Activated T-helper 1 cell treated with Interleukin-2 at 50 U/mL for 16 hours (primary cell): ENCODE measurements at places on chromosomes 11 and 22.

DNA sequence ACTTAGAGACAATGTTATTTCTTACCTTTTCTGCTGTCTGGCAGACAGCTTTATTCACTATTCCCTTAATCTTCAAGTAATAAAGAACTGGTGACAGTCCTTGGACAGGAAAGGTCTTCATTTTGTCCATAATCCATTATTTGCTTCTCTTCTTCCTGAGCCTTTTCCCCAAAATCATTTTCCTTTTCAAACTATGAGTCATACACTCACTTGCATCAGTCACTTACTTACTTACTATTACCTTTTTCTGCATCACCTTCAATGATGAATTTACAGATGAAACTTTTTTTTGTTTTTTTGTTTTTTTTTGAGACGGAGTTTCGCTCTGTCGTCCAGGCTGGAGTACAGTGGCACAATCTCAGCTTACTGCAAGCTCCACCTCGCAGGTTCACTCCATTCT lies 9.5 kb downstream of the METTL15 start:
- DNase-seq: no peak

DNA sequence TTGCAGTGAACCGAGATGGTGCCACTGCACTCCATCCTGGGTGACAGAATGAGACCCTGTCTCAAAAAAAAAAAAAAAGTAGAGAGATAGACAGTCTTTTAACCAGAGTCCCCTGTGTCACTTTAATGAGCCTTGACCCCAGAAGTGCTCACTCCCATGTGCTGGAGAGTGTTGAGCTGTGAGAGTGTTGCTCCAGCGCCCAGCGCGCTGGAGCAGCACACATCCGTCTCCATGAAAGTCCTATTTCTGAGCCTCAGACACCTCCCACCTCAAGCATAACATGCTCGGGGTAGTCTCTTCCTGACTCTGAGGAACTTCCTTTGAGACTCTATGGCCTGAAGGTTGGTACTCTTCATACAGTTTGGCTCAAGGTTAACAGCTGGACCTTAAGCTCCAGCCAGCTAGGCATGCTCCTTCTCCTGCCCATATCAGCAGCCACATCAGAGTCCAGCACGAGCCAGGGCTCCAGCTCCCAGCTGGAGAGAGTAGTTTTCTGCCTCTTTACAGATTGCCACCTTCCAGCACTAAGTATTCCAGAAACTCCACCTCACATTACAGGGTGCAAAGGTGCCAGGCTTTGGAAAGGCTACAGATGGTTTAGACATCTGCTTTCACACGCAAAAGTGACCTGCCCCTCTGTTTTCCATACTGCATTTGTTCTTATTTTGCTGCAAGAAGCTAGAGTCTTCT lies 29.4 kb upstream of the UBASH3B start:
- no peak for DNase-seq

DNA sequence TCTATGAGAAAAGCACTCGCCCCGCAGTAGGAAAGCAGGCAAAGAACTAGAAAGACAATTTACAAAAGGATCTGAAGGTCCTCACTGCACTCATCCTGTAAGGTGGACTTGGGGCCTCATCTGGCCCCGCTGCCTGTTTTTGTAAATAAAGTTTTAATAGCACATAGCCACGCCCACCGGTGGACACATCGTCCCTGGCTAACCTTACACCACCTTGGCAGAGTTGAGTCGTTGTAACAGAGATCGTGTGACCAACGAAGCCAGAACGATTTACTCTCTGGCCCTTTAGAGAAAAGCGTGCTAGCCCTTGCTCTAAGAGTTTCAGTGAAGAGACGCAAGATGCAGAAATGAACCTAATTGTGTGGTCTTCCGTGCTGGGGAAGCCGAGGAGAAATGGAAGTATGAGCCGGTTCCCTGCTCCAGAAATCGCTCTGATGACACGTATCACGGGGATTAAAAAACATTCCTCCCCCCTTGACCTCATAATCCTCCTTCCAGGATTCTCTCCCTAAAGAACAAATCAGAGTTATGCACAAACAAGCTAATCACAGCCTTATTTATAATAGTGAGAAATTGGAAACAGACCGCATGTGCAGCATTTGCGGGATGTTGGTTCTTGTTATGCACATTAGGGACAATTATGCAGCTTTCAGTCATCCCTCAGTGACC lies 80.1 kb downstream of the CDKN1C start:
- DNase-seq: no peak

DNA sequence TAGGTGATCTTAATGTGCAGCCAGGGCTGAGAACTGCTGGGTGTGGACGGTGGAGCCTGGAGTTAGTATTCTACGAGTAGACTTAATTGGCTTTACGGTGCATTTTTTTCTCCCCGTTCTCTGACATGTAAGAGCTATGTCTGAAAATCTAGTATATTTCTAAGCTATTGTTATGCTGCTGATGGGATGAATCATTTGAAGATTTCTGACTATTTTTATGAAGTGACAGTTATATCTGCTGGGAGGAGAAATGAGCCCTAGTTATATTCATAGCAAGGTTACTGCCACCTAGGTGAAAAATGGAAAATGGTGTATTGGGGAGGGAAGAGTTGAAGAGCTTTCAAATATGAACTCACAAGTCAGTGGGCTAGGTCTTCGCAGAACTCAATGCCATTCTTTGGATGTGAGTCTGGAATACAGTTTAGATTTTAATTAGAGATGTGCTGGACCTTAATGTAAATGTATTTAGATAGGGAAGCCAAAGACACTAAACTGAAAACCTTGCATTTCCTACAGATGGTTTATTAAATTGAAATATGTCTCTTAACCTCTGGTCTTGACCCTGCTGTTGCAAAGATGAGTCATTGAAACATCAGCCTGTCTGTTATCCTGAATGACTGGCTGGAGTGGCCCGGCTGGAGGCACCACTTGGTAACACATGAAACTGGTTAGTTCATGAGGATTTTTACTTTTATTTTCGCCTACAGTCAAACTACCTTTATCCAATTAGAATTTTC lies 293.7 kb downstream of the DDX10 start:
- no peak for DNase-seq

- no peak for DNase-seq
Measured at GRCh38 chr11:95996621-95997235, 72.8 kb upstream of the MTMR2 start.

DNA sequence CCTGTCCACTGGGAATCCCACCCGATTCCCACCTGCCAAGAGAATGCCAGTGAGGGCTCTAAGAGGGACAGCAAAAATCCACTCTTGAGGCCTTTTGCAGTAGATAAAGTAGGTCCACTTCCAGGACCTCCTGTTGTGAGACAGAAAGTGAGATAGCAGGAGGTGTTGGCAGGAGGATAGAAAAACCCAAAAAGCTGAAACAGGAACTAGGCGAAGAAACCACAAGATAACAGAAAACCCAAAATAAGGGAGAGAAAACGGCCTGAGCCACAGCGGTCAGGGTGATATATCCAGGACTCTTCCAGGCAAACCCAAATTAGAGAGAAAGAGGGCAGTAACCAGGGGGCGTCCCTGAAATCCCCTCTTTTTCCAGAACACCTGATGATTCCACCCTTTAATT lies 79.7 kb upstream of the LINC01488 start:
- no peak for DNase-seq

GRCh38 chr11:10497371-10498021 lies 42.4 kb downstream of the AMPD3 start:
- no peak for DNase-seq

DNA sequence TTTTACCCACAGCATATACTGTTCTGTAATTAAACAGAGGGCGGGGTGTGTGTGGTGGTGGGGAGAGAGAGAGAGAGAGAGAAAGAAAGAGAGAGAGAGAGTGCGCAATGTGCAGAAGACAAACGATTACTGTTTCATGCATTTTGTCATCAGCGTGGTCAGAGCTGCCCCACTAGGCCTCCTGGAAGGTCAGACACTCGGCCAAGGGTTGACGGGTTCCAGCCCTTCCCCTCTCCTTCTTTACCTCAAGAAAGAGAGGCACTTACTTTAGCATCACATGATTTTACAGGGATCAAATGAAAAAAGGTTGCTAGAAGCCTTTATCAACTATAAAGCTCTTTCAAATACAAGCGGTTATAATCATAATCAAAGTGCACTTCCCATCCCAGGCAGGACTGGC lies 269.2 kb upstream of the SORL1-AS1 start:
- no peak for DNase-seq

DNA sequence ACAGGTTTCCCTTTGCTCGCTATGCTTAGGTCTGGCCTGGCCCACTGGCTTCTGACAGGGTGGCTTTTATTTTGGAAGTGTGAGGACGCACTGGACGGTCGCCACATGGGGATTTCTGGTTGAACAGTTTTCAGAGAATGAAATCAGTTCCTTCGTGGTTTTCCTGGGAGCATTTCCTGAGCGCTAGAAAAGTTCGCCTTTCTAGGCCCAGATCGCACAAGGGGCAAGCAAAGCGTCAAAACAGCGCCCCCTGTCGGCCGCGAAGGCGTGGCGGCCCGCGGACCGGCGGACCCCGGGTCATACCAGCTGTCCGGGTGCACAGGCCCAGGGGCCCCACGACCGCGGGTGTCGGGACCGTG lies 12.7 kb upstream of the CYP2R1 start:
- DNase-seq: peak; percentile 76

DNA sequence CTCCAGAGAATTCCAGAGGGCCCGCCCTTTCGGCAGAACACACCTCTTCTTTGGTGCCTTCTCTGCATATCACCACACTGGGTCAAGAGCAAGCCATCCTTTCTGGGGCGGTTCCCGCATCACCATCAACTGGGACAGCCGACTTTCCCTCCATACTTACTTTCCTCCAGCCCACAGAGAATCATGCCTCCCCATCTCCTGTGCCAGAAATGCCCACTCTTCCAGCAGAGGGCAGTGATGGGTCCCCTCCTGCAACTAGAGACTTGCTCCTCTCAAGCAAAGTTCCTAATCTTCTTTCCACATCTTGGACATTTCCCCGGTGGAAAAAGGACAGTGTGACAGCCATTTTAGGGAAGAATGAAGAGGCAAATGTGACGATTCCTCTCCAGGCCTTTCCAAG lies 157.7 kb downstream of the C11orf91 start:
- no peak for DNase-seq

DNA sequence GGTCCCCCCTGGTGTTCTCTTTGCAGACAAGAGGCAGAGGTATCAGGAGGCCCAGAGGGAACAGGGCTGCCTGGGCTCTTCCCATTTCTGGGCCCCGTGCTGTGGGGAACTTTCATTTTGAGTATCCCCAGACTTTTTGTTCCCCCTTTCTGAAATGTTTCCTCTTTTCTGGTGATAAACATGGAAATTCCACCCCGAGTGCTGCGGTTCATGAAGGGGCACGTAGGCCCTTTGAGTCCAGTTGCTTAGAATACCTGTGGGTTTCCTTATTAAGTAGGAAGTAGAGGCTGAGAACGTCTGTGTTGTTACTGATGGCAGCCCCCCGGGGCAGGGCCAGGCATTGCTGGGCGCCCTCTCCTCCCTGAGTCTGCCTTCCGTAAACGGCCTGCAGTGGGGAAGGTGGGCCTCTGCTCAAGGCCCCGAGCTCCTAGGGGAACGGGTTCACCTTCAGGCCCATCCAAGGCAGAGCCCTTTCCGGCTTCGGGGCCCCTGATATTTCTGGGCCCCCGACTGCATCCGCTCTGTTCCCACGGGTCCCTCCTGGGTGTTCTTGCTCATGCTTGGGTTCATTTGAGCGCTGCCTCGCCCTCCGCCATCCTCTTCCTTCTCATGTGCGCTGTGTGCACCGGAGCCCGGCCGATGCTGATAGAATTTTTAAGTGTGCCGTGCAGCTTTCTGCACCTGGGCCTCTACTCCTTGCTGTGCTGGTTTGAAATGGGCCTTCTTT lies 12.0 kb downstream of the TBC1D22A start:
- DNase-seq: no peak

GRCh38 chr11:2399488-2400068 lies 972 bp upstream of the TSSC4 start:
- DNase-seq: peak; percentile 20

GRCh38 chr22:20946080-20946986 lies 20.7 kb upstream of the AIFM3 start:
- no peak for DNase-seq

DNA sequence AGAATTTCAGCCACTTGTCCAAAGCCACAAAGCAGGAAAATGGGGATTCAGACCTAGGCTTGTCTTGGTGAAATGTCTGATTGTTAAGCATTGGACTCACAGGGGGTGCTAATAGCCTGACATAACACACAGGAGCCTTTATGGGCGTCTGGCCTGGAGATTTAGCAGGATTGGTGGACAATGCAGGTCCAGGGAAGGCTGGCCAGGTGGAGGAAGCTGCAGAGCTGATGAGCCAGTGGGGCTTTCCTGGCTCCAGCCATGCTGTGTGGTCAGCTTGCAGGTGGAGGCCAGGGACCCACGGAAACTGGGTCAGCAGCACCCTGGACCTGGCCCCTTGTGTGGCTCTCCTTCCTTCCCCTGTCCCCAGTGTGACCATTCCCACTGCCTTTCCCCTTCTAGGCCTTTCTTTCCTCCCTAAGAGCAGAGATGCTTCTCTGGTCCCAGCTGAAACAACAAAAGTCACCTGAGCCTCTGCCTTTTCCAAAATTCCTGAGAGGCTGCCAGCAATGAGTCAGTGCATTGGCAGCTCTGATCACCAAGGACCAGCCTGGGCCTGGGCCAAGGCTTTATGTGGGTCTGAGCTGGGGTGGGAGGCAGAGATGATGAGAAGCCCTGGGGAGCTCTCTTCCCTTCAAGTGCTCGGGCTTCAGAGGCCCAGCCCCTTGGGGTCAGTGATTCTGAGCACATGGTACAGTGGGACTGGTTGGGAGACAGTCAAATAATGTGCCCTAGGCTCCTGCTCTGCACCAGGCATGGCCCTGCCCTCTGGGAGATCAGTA lies 85.2 kb downstream of the CCDC81 start:
- DNase-seq: no peak

GRCh38 chr11:32099516-32099915 lies 8.6 kb downstream of the RCN1 start:
- no peak for DNase-seq

GRCh38 chr11:130534551-130534950 lies 86.1 kb downstream of the ADAMTS15 start:
- DNase-seq: no peak

GRCh38 chr11:14974515-14975251 lies 2.5 kb upstream of the CALCA start:
- peak; percentile 27 for DNase-seq

- no peak for DNase-seq
Measured at GRCh38 chr11:103997082-103997481, 39.4 kb upstream of the DDI1 start.

- no peak for DNase-seq
Measured at GRCh38 chr11:110984693-110985092, 260.8 kb upstream of the POU2AF2 start.

- no peak for DNase-seq
Measured at GRCh38 chr11:32527261-32528175, 56.1 kb upstream of the EIF3M start.
